ENCODE measurements at places on chromosomes 2 and 18.

GRCh38 chr18:39184176-39184575, 1618.6 kb upstream of the CELF4 start:
- DNase-seq, result no peak

DNA sequence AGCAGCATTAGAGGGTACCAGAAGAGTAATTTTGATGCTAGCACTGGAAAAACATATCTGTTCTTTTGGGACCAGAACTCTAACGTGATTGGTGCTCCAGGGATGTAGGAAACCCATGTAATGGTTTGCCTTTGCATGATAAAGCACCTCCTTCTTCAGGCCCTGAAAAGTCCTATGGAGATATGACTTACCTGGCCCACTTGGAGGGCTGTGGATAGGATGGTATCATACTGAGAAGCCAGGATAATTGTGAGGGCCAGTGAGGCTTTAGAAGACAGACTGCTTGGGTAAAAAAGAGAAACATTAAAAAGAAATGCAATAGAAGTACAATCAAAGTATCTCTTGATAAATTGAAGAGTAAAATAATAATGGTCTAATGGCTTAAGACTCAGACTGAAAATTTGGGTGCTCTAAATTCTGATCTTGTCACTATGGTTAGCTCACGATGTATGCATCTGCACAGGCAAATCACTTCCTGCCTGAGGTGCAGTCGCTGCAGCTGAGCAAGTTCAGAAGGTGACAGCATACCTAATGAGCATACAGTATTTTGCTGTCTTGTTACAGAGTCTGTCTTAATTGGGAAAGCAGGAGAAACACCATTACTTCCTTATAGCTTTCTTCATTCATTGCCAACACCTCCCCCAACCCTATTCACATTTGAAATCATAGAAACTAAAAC, 371.5 kb downstream of the NUP35 start:
- no peak for DNase-seq

DNA sequence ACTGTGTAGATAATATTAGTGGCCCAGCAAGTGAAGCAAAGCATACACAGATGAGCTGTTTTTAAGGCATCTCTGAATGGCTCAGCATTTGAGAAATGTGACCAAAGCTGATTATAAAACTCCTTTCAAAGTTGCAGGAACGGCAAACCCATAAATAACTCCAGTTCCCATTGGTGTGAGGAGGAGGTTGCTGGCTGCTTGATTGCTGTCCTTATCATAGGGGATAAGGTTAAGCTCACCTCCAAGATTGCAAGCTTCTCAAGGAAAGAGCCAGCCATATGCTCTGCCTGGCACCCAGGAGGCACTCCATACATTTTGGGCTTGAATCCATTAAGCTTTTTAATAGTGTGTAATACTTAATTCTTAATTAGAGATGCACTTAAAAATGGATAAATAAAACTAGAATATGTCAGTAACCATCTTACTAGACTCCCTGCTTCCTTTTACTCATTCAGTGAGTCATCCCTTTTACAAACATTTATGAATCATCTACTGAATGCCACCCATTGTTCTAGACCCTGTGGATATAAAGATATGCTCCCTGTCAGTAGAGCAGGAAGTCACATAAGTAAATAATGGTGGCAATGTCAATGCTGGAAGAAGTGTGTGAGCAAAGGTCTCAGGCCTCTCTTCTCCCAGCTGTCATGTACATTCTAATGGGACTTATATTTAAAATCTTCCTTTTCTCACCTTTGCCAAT, 99.3 kb downstream of the SPATS2L start:
- no peak for DNase-seq

DNA sequence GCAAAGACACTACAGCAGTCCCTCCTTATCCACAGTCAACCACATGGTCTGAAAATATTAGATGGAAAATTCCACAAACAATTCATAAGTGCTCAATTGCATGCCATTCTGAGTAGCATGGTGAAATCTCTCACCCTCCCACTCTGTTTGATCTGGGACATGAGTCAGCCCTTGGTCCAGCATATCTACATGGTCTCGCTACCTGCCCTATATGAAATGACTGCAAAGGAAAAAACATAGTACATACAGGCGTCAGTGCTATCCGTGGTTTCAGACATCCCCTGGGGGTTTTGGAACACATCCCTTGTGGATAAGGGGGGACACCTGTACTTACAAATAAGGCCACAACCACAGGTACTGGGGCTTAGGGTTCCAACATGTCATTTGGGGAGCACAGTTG, 73.7 kb downstream of the CABLES1 start:
- no peak for DNase-seq

Measured in stimulated activated CD4-positive, alpha-beta T cell treated with anti-CD3 and anti-CD28 coated beads, Interleukin-1b, Interleukin-23, amount 100 ng/mL, for 1 hour (primary cell).